CD4-positive, alpha-beta T cell treated with Interleukin-17A for 4 hours (primary cell): ENCODE measurements at places on chromosomes 16 and 17.
A peak's percentile ranks its signal among the peaks of the same experiment; 100 is the strongest.

GRCh38 chr16:66088681-66089080 is 277.8 kb upstream of the CDH5 start:
- no peak for DNase-seq

- DNase-seq = no peak
Observed at GRCh38 chr17:13759518-13760335, 158.0 kb upstream of the HS3ST3A1 start.

DNA sequence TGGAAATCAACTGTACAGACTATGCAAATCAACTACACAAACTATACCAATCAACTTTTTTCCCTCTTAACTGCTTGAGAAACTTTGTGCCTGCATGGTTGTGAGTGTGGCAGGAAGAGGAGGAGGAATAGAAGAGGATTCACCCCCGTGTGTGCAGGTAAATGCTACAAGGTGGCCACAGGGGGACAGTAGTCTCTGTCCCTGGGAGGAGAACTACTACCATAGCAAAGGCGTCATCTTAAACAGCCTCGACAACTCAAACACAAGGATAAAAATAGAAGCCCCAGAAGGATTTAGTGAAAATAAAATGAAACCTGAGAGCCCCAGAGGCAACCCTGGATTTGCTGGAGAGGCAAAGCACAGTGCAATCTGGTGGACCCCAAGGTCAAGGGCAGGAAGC is 199.5 kb upstream of the DYNLRB2 start:
- DNase-seq = no peak

DNA sequence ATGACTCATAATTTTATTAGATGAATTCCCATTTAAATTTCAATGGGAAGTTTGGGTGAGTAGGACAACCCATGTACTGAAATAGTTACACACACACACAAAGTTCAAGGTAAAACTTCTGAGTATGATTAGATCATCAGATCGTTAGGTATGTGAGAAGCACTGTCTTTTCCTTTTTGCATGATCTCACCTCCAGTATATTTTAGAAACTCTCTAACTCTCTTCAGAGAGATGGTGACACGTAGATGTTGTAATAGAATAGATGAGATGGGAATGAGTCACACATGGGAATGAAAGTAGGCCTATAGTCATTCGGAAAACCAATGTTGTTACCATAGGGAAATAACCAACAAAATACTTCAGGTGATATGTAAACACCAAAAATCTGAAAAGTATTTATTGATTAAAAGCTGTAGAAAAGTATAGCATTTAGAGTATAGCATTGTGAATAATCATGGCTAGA is 22.2 kb downstream of the KRT23 start:
- no peak for DNase-seq

DNA sequence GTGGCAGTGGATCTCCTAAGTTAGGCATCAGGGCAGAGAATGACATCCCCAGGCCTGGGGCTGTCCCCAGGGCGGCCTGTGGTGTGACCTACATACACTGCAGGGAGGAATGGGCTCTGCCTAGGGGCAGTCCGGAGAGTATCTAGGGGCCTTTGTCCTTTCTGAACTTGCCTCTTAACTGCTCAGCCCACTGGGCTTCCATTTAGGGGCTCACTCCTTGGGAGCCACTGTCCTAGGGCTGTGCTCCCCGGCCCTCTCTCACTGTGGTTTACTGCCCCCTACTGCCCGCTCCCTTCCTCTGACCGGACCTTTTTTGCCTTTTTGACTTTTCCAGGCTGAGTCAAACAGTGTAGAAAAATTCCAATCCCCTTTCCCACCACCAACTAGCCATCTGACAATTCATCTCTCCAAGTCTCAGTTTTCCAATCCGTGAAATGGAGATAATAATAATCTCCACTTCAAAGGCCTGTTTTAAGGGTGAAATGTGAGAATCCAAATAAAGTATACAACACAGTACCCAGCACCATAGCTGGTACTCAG is 66.8 kb downstream of the DNAH3 start:
- DNase-seq = peak; percentile 56

- DNase-seq = peak; percentile 50
Observed at GRCh38 chr17:39235555-39236449, 10.1 kb upstream of the STAC2 start.

DNA sequence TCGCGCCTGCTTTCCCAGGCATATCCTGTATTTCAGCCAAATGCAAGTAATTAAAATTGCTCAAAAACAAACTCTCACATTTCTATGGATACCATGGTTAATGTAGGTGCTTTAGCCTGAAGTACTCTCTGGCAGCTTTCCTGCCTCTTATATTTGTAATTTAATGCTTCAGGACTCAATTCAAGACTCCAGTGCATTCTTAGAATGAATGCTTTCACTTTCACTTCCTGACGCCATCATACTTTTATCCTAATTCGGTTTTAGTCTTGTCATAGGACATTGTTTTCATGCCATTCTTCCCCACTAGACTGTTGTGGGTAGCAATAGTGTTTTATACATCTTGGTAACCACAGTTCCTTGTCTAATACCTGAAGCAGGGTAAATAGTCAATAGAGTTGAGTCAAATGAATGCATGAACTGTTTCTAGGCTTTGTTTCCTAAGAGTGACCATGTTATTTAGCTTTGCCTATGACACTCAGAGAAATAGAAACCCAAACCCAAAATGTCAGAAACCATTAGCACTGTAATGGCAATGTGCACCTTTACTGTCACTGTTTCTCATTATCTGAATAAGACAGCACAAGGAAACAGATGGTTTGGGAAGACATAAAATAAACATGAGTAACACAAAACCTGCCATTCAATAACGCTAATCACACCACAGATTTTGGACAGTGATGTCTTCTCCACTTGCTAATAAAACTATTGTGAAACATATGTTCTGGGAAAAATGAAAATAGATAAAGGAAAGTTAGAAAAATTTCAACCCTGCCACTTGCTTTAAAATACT is 705.5 kb downstream of the CDH11 start:
- no peak for DNase-seq

- no peak for DNase-seq
Observed at GRCh38 chr17:75513641-75514000, 1.7 kb downstream of the CASKIN2 start.

DNA sequence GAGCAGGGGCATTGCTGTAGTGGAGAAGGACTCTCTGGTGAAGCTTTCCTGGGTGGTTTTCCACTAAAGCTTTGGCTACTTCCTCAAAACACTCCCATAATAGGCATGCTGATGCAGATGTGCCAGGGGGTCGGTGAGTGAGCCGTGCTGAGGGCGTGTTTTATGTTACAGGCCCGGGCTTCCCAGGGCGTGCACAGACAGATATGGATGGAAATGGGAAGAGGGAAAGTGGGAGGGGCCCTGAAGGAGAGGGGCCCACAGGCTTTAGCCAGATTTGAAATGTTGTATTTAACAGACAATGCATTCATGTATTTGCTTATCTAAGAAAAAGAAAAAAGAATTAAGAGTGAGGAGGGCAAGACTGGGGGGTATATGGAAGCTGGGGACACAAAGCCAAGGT is 56.3 kb downstream of the IL21R start:
- no peak for DNase-seq

DNA sequence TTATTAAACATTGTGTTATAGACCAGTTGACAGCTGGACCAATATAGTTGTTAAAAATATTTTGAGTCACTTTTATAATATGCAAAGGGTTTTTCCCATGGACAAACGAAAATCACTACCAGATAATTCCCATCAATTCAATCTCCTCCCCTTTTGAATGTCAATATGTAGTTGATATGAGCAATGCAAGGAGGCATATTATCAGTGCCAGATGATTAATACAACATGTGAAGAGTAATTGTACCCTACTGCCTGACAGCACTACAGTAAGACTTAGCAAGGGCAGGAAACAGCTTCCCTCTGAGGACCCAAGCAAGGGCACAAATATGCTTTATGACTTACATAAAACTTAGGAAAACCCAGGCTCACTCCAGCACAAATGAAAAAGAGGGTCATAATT is 17.3 kb downstream of the KANSL1 start:
- DNase-seq = no peak

GRCh38 chr17:10033959-10034358 is 128.9 kb upstream of the RCVRN start:
- DNase-seq = no peak

GRCh38 chr16:58280146-58280845 is 14.5 kb downstream of the PRSS54 start:
- no peak for DNase-seq

DNA sequence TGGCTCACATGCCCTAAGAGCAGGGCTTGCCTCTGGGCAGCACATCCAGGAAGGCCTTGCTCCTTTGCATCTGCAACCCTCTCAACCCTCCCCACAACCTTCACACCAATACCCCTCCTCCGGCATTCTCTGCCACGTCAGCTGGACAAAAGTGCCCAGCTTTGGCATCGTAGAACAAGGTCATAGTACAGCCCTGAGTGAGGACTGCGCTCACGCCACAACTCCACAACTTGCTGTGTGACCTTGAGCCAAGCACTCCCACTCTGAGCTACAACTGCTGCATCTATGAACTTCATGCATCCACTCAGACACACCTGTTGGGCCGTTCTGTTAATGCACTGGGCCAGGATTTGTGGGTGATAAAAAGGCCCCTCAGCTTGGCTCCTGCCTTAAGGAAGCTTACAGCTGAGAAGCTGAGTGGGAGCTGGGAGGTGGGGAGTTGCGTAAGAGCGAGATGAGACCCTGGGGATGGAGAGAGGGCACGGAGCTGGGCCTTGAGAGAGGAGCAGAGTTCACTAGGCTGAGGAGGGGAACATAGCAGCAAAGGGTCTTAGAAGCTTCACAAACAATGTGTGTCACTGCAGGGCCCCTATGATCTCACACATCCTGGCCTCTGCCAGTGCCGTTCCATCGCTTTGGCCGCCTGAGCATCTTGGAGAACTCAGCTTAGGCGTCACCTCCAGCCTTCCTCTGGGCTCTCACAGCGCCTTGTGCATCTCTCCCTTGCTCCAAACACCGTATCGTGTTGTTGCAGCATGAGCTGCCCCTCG is 8.6 kb upstream of the MRC2 start:
- no peak for DNase-seq

DNA sequence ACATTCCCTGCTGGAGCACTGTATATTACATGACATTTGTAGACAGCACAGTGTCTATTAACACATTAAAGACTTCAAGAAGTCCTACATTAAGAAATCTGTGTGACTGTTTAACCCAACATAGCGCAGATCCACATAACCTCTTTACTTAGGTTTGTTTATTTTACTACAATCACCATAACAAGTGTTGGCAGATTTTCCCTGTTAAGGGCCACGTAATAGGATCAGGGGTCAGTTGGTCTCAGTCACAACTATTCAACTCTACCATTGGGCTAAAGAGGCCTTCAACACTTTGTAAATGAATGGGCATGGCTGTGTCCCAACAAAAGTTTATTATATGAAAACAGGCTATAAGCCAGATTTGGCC is 51.3 kb upstream of the ADORA2B start:
- no peak for DNase-seq

DNA sequence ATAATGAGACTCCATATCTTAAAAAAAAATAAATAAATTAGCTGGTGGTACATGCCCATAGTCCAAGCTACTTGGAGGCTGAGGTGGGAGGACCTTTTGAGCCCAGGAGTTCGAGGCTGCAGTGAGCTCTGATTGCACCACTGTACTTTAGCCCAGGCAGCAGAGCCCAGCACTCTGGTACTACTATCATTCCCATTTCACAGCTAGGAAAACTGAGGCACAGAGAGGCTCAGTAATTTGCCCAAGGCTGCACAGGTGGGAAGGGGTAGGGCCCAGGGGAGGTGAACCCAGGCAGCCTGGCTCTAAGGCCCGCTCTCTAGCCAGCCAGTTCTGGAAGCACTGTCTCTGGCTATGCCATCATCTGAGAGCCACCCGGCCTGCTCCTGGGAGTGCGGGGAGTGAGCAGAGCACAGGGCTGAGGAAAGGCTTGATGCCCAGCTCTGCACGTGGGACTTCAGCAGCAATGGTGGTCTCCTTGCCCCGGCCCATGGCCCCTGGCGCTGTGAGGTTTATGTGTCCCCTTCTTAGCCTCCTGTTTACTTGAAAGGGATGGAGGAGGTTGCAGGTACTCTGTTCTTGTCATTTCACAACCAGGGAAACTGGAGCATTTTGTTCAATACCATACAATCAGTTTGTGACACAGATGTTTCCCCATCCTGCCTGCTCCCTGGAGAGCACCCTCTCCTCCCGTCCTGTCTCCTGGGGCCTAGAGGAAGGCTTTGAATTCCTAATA is 222.3 kb downstream of the KATNIP start:
- DNase-seq = no peak

DNA sequence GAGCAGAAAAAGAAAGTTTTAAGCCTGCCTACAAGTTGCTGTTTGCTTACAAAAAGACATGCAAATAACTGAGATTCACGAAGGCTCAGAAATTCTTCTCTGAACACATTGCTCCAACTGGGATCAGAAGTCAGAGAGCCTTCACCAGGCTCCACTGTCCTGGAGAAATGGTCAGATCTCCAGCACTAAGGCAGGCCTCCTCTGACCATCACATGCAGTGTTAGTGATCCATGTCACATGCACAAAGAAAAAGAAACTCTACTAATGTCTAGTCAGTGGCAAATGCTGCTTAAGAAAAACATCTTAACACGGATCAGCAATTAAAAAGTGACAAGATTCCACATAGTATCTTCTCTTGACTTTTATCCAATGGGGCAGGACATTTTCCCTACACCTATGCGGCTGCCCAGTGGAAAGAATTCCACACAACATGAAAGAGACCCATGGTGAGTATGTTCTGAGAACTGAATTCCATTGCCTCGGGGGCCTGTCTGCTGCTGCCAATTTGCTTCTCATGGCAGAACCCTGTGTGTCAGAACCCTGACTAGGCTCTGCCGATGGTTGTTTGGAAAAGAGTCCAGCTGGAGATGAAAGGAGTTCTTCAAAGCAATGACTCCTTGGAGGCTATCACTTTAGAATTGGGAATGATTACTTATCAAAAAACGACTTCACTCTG is 96.6 kb downstream of the HIC1 start:
- no peak for DNase-seq

DNA sequence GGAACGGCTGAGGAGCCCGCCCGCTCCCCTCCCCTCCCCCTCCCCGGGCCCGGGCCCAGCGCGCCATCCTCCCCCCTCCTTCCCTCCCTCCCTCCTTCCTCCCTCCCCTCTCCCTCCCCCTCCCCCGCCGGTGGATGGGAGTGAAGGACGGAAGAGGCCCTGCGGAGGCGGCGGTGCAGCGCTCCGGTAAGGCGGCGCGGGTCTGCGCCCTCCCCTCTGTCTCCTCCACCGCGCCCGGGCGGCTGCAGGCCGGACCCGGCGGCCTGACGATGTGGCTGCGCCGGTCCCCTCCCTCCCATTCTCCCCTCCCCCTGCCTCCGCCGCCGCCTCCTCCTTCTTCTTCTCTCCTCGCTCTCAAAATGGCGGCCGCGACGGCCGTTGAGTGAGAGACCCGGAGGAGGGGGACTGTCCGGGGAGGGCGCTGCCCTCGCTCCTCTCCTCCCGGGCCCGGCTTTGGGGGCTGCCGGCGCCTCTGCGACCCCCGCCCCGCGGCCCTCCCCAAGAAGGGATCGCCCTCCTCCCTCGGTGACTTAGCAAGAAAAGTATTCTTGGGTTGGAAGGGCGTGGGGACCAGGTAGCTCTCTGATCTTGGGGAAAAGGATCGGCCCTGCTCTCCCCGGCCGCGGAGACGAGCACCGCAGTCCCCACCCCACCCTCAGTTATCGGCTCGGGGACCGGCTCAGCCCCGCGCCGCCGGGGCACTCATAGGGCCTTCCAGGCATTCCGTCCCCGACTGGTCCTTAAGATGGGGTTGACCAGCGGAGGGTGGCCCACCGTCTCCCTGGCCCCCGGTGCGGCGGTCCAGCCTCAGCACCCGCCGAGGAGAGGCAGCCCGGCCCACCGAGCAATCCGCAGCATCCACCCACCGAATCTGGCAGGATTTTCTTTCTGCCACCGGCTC is 617 bp downstream of the PAFAH1B1 start:
- peak; percentile 89 for DNase-seq
